ENCODE measurements at places on chromosomes 7 and 10. TPM values are rescaled to one million over a fixed set of nuclear protein-coding genes. Genes with fewer than 3 reads are reported as not detected.

The FAM237B gene
- polyA plus RNA-seq, result not detected

The KMT2C gene
- 16.5 TPM for polyA plus RNA-seq

The BAIAP2L1 gene
- polyA plus RNA-seq, result 3.7 TPM

The KNDC1 gene
- 0.47 TPM for polyA plus RNA-seq

The JAKMIP3 gene
- polyA plus RNA-seq, result 1.5 TPM

The BPGM gene
- 19.2 TPM for polyA plus RNA-seq

The LIPK gene
- not detected for polyA plus RNA-seq

The GALNT17 gene
- 45.8 TPM for polyA plus RNA-seq

The LRGUK gene
- 0.06 TPM for polyA plus RNA-seq

The POR gene
- 103 TPM for polyA plus RNA-seq

The PTN gene
- polyA plus RNA-seq, result 36.1 TPM

The TMEM178B gene
- 0.57 TPM for polyA plus RNA-seq

The INTS15 gene
- polyA plus RNA-seq, result 24.6 TPM

DNA sequence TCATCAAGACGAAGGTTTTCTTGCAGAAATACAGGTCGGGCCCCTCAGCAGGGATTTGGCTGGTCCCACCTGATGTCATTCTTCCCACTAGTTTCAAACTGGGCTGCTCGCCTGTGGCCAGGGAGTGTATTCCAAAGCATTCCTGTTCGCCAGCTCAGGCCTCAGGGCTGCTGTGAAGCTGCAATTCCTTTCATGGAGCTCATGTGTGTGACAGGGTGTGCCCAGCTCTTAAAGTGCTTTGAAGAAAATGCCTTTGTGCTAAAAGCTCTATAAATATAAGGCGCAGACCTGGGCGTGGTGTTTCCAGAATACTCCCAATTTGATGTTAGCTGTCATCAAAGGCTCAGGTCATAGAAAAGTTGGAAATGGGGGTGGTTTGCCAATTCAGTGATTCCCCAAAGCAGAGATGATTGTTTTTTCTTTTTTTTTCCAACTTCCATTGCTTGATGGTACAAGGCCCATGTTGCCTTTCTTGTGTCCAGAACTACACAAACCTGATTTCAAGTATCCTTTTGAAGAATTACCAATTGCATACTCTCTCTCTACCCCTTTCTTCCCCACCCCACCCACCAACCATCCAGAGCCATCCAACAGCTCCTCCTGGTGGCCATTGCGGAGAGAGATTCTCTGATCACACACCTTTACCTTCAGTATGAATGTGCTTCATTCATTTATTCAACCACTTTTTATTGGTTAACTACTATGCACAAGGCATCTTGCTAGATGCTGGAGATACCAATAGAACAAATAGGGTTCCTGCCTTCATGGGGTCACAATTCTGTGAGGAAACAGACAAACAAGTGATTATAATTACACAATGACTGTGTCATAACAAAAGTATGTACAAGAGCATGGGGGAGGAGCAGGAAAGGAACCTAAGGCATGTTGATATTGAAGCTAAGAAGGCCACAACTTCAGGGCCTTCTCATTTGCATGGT lies 297.3 kb upstream of the LYZL1 start:
- no peak for DNase-seq

- no peak for DNase-seq
Measured at GRCh38 chr10:98246911-98247805, 20.8 kb downstream of the LOXL4 start.

DNA sequence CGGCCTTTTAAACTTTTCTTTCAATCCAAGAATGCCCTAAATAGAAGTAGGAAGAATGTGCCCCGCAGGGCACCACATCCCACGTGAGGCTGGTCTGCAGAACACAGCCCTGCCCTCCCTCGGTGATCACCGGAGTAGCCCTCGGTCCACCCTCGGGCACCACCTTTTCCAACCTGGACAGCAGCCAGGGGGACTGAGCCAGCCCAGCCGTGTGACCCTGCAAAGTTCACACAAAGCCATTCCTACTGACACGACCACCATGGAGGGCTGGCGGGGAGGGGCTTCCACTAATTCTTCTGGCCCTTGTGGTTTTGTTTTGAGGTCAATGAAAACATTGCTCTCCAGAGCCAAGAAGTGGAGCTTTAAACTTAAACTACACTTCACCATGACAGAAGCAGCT lies 132.2 kb downstream of the TCERG1L start:
- DNase-seq, result no peak

GRCh38 chr10:117007080-117007479 lies 2.1 kb upstream of the SHTN1 start:
- DNase-seq, result no peak

DNA sequence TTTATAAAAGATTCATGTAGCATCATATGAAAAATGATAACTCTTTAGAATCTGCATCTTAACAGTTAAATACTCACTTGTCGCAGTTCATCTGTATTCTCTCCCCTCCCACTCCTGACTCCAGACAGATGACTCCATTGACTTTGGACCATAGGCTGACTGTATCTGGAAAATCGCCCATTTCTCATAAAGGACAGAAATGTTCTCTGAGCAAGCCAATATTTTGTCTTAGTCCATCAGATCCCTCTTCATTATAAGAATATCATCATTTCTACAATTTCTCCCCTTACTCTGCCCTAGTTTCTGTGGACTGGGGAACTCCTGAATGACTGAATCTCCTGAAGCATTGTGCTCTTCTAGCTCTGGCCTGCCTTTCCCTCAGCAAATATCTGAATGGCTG lies 125.4 kb downstream of the SEMA3D start:
- DNase-seq, result no peak

GRCh38 chr10:68135922-68136792 lies 26.9 kb downstream of the MYPN start:
- DNase-seq, result no peak

- DNase-seq, result no peak
Measured at GRCh38 chr7:7237201-7237977, 55.0 kb downstream of the C1GALT1 start.

GRCh38 chr10:95616446-95616845 lies 40.1 kb downstream of the ALDH18A1 start:
- no peak for DNase-seq

DNA sequence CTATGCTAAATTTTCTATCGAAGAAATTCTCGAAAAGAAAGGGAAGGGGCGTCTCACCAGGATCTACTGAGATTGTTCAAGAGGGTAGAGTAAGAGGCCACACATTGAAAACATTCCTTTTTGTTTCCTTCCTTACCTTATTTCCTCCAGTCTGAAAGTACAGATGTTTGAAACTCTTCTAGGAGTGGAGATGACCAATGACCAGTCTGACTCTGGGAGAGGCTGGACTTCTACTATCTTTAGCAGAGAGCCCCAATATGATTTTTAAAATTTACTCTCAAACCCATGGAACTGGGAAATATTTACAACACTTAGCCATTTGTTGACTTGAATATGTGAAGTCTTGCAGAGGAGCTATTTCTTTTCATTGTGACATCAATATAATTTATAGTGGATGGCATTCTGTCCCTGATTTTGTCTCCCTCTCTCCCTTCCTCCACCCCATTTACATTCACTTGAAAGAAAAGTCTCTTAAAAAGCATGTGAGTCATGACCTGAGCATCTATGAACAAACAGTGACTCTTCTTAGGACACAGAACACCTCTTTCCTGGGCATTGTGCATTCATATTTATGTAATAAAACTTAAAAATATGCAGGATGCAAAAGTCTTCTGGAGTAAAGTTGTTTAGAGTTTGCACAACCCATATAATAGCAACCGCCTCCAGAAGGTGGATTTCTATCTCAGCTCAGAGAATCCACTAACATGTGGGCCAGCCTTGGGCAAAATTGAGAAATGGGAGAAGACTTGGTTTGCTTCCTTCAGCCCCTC lies 31.2 kb upstream of the BMPER start:
- DNase-seq, result no peak

DNA sequence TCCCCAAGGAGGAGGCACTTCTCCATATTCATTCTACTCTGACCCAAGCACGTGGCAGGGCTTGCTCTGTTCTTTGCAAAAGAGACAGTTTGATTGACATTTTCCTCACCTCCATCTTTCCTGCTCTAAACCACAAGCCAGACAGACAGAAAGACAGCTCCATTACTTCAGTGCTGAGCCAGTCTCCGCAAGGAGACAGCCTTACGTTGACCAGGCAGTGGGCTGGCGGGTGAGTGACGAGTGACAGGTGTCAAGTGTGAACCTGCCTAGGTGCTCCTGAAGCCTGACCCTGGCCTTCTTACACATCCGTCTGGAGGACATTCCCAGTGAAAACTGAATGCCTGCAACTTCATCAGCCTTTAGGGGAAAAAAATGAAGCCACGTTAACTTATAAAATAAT lies 314.6 kb downstream of the TNS3 start:
- DNase-seq, result no peak

DNA sequence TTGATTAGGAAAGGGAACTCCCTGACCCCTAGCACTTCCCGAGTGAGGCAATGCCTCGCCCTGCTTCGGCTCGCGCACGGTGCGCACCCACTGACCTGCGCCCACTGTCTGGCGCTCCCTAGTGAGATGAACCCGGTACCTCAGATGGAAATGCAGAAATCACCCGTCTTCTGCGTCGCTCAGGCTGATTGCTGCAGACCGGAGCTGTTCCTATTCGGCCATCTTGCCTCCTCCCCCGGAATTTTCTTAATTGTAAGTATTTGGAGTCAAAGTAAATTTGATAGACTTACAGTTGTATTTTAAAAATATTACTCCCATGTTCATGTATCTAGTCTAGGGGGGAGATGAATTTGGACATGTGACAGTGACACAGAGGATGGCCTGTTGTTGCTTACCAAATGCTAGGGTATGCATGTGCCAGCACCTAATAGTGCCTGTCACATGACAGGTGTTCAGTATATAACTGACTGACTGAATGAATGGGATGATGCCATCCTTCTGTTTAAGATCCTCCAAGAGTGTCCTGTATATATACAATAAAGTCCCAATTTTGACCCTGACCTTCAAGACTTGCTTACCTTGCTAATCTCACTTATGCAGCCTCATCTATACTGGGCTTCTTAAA lies 42.0 kb upstream of the ICA1 start:
- DNase-seq, result no peak

- DNase-seq, result no peak
Measured at GRCh38 chr7:102918845-102919244, 6.0 kb downstream of the LRRC17 start.

- DNase-seq, result no peak
Measured at GRCh38 chr7:142231716-142232115, 26.1 kb downstream of the PRSS58 start.

DNA sequence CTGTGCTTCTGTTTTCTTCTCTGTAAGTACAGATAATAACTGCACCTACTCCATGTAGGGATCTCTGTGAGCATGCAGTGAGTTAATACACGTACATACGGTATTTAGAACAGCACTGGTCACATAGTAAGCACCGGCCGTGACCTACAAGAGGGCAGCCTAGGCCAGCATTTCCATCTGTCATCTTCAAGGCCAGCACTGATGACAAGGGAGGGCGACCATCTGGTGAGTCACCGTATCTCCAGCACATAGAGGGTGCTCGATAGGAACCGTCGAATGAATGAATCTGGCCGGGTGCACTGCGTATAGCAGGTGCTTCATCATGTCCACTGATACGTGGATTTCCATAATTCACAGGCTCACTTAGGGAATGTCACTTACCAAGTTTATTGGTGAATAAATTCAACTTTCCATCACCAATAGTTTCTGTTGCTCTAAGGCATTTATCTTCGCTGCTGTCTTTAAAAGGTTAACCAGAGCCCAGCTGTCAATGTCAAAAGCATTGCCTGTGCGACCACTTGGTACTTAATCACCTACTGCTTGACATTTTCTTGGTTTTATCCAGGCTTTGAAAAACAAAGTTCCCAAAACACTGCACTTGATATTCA lies 8.3 kb downstream of the NOD1 start:
- DNase-seq, result no peak

- no peak for DNase-seq
Measured at GRCh38 chr7:77696643-77697534, 630 bp downstream of the RSBN1L start.

DNA sequence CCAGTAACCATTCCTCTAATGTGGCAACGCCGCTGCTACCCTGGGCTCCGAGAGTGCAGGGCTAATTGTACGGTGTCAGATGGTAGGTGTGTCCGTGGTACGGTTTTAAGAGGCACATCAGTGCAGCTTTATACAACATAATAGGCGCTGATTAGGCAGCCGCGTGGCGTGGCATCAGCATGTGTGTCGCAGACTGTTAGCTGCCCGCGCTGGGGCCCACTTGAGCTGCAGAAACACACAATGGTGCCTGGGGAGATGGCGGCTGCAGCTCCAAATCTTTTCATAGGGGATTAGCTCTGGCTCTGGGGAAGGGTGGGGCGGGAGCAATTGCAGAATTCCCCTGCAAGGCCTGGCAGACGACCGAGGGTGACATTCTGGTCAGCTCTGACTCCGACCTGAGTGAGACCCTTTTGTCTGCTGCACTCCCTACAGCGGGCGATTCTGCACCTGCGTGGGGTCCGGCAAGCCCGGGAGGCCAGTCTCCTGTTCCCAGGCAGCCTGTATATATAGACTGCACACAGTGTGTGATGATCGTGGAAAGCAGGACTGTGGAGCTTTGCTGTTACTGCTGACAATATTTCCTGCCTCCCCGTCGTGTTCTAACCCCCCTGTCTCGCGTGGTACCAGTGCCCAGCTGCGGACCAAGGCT lies 722.7 kb upstream of the CELF2 start:
- DNase-seq, result no peak

DNA sequence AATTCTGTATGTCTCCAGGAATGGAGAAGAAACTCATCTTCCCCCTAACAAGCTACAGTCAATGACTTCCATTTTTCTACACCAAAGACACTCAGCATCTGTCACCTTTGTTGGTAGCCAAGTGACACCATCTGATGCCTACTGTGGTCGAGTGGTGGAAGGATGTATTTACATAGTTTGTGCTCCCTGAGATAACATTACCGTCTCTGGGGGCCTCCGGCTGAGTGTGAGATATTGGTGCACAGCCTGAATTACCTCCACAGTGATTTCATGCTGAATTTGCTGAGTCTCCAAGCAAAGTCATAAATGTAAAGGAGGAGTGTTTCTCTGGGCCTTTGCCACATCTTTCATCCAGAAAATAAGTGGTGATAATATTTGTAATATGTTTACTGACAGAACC lies 114.0 kb downstream of the GRID1 start:
- no peak for DNase-seq

GRCh38 chr10:97574374-97575126 lies 2.0 kb downstream of the ANKRD2 start:
- DNase-seq, result peak; percentile 25

All from urinary bladder (tissue), 4 donors.